Activated naive CD4-positive, alpha-beta T cell treated with anti-CD3 and anti-CD28 coated beads, Interleukin-2, amount 50 U/mL, for 16 hours (primary cell): ENCODE measurements at places on chromosomes 7 and 10.

GRCh38 chr10:19204246-19204917 is 155.8 kb downstream of the MALRD1 start:
- DNase-seq = no peak

DNA sequence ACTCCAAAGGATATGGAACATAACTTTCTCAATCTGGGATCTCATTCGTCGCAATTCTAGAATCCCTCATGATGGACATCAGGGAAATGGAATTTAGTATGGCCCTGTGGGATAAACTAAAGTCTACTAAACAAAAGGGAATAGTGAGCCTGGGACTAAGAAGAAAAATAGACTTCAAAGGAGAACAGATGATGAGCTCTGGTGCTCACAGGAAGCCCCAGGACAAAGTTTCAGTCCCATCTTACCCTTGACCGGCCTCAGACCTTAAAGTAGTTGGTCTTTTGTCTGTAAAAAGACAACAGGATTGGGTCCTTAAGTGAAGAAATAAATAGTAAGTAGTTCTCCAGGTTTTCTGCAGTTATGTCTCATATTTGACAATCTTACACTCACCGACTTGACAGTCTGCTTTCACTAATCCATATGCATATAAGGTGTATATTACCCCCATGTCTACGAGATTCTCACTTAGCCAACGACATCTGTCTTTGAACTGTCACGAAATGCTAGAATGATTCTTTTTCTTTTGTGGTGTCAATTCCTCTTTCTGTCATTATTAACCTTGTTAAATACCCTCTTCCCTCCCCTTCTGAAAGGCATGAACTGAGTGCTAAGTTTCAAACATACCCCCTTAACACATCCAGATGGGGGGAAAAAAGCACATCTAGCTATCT is 10.9 kb upstream of the IKZF1 start:
- no peak for DNase-seq

- no peak for DNase-seq
Measured at GRCh38 chr10:110779489-110779888, 92.2 kb upstream of the PDCD4 start.

- no peak for DNase-seq
Measured at GRCh38 chr7:34362621-34363020, 295.4 kb upstream of the NPSR1 start.

GRCh38 chr10:105017116-105017515 is 376.0 kb downstream of the SORCS3 start:
- peak; percentile 18 for DNase-seq

DNA sequence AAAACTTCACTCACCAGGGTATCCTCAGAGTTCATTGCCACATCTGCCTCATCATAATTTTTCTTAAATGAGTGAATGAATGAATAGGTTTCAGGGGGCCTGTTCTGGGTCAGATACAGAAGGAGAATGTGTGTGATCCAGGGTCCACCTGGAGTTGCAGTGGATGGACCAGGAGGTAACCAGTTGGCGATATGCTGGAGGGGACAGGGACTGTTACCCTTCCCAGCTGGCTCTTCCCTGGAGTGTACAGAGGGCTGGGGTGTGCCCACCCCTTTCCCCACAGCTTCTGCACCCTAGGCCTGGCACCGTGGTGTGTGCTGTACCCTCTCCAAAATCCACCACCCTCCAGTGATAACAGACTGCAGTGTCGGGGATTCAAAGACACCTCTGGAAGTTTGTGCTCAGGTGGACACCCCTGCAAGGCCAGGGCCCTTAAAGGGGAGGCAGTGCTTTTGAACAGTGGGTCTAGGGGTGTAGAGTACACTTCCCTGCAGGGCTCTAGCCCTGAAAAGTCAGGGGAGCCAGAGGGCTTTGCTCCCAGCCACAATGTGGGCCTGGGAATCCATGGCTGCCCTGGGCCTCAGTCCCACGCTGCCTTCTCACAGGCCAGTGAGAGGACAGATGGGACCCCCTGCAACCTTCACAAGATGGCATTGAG is 134.4 kb upstream of the UNC5B start:
- DNase-seq = no peak

- DNase-seq = no peak
Measured at GRCh38 chr10:126597211-126597610, 73.3 kb downstream of the C10orf90 start.

- DNase-seq = no peak
Measured at GRCh38 chr7:117493460-117493859, 13.6 kb downstream of the CFTR start.

- no peak for DNase-seq
Measured at GRCh38 chr7:85703251-85704010, 516.6 kb upstream of the SEMA3D start.

GRCh38 chr10:61971003-61971325 is 69.5 kb downstream of the ARID5B start:
- DNase-seq = no peak

DNA sequence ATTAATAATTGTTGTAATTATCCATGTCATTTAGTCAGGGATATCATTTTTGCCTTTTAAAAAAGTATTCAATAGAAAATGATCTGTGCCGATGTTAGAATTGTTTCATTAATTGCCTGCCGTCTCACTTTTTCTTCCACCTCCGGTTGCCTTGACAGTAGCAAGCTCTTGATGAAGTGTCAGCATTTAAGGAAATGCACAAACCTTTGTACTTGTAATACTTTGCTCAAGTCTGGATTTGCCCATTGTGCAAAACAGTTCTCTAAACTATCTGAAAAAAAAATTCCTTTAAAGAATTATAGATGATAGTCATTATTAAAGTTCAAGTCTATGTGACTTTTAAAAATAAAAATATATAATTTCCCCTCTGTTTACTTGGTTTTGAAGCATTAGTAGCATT is 619.7 kb downstream of the GATA3 start:
- no peak for DNase-seq
